ENCODE measurements at places on chromosomes 13 and 19.

DNA sequence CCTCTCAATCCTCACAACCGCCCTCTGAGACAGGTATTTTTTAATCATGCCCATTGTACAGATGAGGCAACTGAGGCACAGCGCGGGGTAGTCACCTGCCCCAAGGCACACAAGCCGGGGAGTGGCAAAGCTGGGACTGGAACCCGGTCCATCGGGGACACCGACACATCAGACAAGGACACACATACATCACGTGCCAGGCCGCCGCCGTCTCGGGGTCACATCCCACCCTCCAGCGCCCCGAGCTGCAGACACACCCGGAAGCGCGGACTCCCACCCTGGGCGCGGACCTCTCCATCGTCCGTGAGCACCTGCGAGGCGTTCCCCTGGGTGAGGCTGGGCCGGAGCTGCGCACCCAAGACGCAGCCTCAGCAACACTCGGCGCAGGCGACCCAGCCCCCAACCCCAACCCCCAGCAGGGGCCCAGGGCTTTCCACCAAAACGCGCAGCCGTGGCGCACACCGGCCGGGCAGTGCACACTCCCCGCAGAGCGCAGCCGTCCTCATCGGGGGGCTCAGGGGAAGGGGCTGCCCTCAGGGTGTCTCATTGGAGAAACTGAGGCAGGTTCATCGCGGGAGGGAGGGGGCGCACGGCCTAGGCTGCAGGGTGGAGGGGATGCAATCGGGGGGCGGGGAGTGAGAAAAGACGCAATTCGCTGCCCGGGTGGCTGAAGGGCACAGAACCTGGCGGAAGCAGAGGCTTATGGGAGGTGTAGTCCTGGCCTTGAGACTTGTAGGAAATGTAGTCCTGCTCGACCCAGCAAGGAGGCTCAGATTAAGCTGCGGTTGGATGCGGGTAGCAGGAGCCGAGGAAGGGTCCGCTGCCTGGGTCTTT is 1.9 kb upstream of the LMTK3 start:
- no peak for DNase-seq

DNA sequence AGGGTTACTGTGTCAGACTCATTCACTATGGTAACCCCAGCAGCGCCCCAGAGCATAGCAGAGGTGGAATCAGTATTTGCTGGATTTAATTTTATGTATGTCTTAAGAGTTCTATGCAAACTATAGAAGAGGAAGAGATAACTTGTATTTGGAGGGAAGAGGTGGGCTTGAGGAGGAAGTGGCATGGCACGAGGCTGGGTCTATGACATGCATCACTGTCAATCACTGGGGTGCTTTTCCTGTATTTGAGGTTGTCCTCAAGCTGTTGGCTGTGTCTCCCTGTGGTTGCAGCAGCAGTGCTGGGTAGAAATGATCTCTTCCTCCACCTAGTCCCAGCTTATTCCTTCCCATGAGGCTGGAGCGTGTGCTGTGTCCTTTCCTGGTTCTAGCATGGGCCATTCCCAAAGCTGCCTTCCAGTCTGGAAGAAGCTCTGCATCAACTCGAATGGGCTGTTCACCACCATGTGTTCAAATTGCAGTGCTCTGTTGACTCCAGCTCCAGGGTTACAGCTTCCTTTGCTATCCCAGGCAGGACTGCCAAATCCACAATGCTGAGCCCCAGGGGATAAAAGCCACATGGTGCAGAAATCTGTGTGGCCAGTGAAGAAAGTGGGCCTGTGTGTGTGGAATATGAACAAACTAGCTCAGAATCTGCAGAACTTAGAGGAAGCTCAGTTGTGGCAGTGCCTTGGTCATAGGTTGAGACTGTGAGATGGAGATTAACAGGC is 73.1 kb upstream of the MTIF3 start:
- no peak for DNase-seq

DNA sequence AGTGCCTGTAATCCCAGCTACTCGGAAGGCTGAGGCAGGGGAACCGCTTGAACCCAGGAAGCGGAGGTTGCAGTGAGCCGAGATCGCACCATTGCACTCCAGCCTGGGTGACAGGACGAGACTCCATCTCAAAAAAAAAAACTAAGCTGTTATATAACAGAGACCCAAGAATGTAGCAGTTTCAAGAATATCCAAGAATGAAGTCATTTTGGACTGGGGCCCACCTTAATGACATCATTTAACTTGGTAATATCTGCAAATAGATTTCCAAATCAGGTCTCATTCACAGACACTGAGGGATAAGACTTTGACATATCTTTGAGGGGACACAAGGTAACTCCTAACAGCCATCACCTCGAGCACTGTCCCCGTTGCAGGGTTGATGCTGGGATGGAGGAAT is 36.5 kb upstream of the MRI1 start:
- DNase-seq, result no peak

DNA sequence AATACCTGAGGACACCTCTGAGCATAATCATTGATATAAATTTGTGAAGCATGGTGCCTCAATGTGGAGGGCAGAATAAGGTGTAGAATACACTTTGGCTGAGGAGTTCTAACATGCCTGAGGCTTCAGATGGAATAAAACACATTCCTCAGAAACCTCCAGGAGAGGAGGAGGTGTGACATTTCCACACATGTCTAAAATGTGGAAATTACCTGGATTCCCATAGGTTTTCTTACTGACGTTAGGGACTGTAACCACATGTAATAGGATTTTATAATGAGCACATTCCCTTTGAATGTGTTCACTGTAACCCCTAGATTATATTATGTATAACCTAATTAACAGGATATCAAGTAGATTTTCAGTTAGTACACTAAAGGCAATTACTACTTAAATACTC is 226.1 kb downstream of the TDRD3 start:
- DNase-seq, result no peak

DNA sequence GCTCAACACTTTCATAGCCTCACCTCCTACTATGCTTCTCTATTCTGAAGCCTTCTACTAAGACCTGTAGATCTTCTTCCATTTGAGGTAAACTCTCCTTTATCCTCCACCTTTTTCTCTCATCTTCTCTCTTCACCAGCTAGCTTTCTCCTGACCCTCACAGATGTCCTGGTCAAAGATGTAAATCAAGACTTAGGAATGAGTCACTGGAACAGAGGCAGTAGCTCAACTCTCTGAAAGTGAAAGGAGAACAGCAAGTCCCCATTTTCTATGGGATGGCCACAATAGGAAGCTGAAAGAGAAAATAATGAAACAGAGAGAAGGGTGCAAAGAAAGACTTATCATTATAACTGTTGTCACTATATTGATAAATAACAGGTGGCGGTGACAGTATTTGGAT is 86.1 kb upstream of the DOCK9 start:
- DNase-seq, result no peak

Data from left renal cortex interstitium (tissue), 4 donors.